ENCODE measurements at places on chromosomes 11 and 22.

DNA sequence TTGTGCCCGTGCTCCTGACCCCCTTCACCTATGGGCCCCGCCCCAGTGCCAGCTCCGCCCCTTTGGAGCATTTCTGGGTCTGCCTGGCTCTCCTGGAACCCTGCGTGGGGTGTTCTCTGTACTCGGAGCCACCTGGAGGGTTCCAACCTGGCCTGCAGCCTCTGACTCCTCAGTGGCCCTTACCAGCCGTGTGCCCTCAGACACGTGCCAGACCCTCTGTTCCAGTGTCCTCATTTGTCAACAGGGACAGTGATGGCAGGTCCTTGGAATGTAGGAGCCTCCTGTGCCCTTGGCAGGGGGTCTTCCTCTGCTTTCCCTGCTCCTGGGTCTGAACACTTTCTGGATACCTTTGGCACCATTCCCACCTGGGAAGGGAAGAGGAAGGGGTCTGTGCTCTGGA lies 96.4 kb downstream of the CACNA1I start:
- no peak for DNase-seq

GRCh38 chr11:118914178-118914918 lies 11.4 kb downstream of the BCL9L start:
- DNase-seq = no peak

GRCh38 chr22:50307890-50308596 lies 597 bp upstream of the PLXNB2 start:
- no peak for DNase-seq

GRCh38 chr11:64078905-64079304 lies 43.2 kb downstream of the FLRT1 start:
- no peak for DNase-seq

DNA sequence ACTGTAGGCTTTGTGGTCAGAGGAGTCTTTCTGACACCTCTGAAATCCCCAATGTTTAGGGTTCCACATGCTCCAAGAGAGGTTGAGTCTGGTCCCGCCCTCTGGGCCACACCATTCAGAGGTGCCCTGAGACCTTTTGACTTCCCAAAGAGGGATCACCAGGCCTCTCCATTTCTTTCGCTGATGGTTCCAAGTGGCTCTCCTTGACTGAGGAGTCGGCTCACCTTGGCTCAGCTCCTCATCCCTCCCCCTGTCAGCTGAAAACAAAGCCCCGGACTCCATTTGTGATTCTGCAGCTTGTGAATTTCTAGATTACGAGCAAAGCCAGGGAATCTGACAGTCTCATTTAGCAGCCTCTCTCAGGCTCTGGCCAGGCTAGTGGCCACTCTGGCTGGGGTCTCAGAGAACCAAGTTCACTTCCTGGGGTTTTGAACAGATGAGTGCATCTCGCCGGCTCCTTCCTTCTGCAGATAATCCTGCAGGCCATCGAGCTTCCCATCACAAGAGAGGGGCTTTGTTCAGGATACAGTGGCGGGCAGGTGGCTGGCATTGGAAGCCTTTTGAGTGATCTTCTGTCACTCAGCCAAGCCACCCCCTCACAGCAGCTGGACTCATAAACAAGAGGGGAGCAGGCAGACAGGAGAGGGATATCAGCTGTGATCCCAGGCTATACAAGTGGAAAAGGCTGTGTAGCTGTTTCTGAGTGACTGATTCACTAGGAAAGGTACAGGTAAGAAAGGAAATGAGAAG lies 102.9 kb downstream of the TRIM29 start:
- DNase-seq = no peak

- peak; percentile 1 for DNase-seq
These were observed 303.3 kb upstream of the ZC3H12C start for GRCh38 chr11:109789901-109790300.

DNA sequence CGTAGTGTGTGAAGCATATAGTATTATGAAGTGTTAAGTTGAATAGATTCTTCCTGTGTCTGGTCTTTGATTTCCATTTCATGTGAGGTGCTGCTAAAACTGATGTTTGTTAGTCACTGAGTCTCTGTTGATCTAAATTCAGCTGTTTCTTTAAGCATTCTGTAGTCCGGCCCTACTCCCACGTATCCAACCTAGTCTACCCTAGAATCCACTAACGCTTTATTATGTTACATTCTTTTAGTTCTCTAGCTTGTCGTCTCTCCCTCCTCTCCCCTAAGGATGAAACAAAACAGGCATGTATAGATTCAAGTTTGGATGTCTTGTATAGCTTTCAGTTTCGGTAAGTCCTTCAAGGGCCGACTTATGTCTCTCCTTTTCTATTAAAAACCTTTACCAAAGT lies 4.1 kb downstream of the WEE1 start:
- no peak for DNase-seq

- no peak for DNase-seq
These were observed 65.3 kb downstream of the ARL14EP start for GRCh38 chr11:30387891-30388861.

DNA sequence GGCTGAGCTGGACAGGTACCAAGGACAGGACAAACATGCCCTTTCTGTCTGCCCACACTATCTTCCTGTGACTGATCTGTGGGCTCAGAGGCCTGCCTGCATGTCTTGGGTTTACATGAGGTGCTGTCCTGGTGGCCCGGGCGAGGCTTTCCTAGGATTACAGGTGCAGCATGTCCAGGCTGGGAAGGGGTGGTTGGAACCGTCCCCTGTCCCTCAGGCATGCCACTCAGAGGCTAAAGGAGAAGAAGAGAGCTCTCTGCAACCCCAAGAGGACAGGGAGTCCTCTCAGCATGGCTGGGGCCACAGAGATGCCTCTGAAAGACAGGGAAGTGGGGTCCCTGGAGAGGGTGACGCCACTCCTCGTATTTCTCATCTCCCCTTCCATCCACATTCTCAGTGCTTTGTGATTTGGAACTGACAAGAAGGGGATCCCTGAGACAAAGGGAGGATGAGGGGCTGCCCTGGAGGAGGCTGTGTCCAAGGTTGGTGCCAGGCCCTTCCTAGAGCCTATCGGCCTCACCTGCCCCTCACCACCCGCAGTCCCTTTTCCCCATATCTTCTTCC lies 64.6 kb upstream of the LMO1 start:
- DNase-seq = no peak

GRCh38 chr22:46053563-46054090 lies 76.7 kb upstream of the WNT7B start:
- no peak for DNase-seq

DNA sequence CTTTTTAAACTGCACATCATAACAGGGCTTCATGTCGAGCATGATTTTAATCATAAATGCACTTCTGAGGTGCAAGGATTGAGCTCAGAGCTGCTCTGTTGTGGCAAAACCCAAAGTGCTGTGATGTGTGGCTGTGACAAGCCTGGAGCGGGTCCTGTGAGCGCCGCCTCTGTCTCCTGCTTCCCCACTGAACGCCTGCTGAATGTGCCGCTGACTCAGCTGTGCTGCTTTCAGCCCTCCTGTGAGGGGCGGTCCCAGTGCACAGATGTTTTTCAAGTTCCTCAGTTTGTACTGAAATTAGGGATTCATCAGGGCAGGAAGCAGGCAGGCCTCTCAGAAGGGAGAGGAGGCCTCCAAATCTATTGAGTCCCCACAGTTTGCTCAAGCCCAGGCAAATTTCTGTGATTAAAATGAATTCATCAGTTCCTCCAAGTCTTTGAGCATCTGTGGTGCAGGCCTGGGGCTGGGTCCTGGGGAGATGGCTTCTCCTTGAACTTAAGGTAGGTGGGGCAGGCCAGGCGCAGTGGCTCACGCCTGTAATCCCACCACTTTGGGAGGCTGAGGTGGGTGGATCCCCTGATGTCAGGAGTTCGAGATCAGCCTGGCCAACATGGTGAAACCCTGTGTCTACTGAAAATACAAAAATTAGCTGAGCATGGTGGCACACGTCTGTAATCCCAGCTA lies 3.0 kb upstream of the GTSE1 start:
- DNase-seq = peak; percentile 65

DNA sequence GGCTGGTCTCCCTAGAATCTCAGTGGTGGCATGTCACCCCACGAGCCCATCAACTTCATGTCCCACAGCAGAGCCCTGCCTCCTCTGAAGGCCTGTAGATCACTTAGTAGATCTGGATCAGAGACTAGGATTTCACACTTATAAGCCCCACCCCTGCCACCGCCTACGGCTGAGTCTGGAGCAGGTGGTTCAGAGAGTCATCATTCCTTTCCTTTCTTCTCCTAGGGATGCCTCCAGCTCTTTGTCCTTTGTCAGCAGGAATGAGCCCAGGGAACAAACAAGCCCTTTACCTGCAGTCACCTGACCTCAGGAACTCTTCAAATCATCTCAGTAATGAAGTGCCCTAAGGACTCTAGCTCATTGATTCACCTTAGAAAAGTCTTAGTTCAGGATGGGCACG lies 37.8 kb downstream of the SCGB1A1 start:
- DNase-seq = no peak

DNA sequence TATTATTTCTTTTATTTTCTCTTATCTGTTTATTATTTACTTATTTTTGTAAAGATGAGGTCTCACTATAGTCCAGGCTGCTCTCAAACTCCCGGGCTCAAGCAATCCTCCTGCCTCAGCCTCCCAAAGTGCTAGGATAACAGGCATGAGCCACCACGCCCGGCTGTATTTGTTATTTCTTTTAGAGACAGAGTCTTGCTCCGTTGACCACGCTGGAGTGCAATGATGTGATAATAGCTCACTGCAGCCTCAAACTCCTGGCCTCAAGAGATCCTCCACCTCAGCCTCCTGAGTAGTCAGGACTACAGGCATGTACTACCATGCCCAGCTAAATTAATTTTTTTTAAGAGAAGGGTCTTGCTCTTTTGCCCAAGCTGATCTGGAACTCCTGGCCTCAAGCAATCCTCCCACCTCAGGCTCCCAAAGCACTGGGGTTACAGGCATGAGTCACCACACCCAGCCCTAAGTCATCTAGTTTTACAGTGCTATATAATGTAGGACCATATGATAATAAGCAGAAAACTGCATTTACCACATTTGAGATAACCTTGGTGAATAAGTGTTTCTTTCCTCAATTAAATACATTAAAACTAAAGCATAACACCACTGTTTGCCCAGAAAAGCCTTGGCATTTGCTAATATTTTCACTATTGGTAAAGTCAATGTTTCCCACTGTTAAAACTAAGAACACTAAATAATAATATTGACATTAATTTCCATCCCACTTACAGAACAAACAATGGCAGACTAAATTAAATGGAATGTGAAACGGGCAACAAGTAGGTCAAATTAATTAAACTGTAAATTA lies 127.5 kb downstream of the SIK3 start:
- DNase-seq = no peak

GRCh38 chr11:11717064-11717725 lies 95.4 kb upstream of the GALNT18 start:
- DNase-seq = no peak

DNA sequence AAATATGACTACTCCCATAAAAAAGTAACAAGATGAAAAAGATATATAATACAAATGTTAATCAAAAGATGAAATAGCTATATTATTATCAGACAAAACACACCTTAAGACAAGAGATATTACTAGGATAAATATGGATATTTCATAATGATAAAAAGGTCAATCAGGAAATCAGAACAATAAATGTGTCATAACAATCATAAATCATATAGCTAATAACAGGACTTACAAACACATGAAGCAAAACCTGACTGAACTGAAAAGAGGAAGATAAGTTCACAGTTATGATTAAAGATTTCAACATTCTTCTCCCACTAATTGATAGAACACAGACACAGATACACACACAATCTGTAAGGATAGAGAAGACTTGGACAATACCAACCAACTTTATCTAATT lies 47.2 kb downstream of the EIF3M start:
- no peak for DNase-seq

GRCh38 chr11:1748636-1749394 lies 1.6 kb downstream of the IFITM10 start:
- no peak for DNase-seq

- DNase-seq = no peak
These were observed 51.9 kb upstream of the PICALM start for GRCh38 chr11:86120807-86121206.

DNA sequence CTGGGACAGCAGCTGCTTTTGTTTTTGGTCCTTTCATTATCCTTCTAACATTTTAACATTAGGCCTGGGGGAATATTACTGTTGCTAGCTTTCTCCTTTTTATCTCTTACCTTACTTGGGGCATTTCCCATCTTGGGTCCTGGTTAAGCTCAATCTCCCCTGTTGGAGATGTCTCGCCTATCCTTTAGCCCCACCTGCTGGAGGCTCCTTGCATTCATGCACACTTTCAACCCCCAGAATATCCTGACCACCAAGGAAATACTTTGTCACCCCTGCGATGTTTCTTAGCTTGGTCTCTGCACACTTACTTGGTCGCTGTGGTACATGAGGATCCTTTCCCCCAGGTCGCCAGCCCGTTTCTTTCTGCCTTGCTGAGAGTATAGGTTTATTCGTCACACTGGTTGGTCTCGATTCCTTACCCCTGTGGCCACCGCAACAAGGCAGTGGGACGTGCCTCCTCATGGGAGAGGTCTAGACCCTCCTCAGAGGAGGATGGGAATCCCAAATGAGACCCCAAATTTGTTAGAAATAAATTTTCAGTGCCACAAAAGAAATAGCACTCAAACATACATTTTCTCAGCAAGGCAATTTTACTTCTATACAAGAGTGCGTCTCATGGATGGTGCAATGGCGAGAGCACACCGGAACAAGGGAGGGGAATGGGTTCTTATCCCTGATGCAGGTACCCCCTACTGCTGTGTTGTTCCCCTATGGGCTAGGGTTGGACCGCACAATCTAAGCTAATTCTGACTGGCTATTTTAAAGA lies 5.4 kb upstream of the TXN2 start:
- peak; percentile 51 for DNase-seq

GRCh38 chr11:81674211-81674610 lies 1059.5 kb downstream of the FAM181B start:
- DNase-seq = no peak

DNA sequence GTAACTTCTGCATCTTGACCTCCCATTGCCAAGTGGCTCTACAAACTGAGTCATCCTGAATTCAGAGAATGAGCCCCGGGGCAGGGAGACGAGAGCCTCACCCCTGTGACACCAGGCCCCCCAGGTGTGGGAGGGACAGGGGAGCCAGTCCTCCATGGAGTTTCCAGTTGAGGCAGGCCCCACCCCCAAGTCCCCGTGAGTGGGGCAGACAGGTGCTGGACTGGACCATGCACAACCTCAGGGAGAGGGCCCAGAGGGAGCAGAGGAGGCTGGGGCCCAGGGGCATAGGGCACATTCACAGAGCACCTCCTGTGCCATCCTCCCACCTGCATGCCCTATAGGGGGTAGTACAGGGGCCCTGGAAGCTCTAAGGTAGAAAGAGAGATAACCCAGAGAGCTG lies 180.8 kb downstream of the BRD1 start:
- no peak for DNase-seq

- DNase-seq = no peak
These were observed 1268.9 kb downstream of the BRD1 start for GRCh38 chr22:48558606-48559402.

Measured in HFFc6 (cell line).